ENCODE measurements at places on chromosomes 5 and 9.

DNA sequence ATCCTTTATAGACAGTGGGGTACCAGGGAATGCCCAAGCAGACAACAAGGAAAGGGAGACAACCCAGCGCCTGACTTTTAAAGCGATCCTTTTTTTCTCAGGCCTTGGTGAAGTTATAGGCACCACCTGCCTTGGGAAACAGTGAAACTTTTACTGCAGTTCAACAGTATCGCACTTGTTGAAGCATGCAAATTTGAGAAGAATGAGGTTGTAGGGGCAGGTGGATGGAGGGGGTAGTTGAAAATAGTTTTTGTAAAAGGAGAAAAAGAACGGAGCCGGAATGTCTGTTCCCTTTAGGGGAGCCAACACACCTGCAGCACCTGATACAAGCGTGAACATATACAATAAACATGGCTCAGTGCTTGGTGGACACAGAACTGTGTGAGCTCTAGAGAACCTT lies 190.2 kb upstream of the NR3C1 start:
- DNase-seq: no peak

- peak; percentile 63 for DNase-seq
Observed at GRCh38 chr5:64074533-64074932, 91.1 kb upstream of the RNF180 start.

DNA sequence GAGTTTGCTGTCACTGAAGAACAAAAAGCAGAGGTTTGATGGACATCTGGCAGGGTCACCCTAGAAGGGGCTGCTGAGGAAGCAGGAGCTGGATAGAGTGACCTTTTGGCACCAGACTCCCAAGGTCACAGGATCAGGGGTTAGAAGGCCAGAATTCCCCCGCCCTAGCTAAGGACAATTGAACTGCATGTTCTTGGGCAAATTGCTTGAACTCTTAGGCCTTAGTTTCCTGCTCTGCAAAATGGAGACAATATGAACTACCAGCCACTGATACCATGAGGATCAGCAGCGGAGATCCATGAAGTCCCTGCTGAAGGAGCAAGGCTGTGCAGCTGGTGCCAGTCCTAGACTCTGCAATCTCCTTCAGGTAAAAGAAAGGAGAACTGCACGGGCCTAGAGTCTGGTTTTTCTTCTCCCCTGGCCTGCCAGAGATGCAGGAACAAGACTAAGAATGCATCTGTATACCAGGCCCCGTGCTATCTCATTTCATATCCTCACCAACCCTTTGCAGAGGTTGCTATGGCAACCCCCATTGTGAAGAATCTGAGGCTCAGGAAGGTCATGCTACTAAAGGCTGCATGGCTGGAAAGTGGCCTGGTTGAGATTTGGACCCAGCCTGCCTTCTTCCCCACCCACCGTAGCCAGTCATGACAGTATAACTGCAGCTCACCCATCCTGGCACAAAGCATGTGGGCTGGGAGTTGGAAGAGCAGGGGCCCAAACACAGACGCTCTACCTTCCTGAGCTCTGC lies 33.7 kb downstream of the CAMK2A start:
- DNase-seq: no peak

- no peak for DNase-seq
Observed at GRCh38 chr5:125657936-125658335, 765.3 kb upstream of the GRAMD2B start.

GRCh38 chr9:14173713-14174112 lies 140.2 kb downstream of the NFIB start:
- no peak for DNase-seq

GRCh38 chr9:89048616-89049015 lies 57.3 kb downstream of the S1PR3 start:
- DNase-seq: no peak

DNA sequence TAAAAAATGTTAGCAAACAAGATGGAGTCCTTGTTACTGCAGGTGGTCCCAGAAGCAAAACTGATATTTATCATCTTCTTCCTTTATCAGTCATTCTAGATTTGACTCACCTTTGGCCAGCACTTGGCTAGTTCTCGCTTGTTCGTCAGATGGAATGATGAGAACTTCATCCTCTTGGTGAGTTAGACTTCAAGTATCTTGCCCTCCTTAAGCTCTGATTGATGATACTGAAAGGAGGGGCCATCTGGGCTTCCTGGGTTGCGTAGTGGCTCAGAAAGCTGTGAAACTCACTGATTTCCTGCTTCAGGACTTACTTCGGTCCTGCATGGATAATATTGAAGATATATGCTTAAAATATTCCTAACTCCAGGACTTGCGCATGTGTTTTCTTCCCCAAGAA lies 1248.2 kb upstream of the CDH9 start:
- DNase-seq: no peak

DNA sequence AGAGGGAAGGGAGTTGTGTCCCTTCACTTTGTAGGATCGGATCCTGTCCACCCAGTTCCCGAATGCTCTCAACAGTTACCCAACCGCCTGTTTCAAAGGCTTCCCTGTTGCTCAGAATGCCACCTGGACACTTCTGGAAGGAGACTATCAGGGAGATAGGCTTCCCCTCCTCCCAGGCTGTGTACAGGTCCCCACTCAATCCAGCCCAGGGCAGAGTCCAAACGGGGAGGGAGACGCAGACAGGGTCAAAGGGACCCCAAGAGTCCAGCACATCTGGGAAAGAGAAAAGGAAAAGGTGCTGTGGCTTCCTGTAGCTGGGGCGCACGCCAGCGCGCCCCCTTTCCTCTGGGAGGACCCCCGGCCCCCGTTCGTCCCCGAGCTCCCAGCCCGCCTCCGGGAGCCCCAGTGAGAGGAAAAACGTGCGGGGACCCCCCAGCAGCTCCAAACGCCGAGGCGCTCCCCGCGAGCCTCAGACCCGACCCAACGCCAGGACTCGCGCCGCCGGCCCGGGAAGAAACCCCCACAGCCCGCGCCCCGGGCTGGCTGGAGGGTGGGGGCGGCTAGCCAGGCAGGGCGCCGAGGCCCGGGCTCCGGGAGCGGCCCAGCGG lies 640 bp downstream of the SURF4 start:
- peak; percentile 71 for DNase-seq

DNA sequence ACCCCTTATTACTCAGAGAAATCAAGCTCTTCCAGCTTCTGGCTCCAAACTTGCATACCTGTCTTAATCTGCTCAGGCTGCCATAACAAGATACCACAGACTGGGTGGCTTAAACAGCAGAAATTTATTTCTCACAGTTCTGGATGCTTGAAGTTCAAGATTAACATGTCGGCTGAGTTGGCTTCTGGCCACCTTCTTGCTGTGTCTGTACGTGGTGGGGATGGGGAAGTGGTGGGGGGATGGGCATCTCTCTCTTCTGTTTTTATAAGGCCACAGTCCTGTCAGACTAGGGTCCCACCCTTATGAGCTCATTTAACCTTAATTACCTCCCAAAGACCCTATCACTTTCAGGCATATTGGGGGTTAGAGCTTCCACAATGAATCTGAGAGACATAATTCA lies 140.5 kb downstream of the SV2C start:
- DNase-seq: no peak

- peak; percentile 69 for DNase-seq
Observed at GRCh38 chr5:180618829-180619562, 27.7 kb upstream of the SCGB3A1 start.

DNA sequence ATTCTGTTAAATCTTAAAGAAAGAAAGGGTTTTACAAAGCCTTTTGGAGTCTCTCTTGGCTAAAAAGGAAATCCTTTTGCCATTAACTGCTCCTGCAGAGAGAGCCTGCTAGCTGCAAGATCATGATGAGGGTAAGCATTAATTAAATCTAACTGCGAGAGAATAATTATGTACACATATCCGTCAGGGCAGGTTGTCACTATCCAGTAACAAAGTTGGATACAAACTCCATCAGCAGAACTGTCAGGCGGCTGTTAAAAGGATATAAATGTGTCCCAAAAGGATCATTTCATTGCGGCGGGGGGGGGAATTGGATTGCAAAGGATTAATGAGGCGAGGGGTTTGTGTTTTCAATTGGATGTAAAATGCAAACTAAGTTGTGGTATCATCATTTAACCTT lies 289.3 kb downstream of the ASTN2 start:
- no peak for DNase-seq

DNA sequence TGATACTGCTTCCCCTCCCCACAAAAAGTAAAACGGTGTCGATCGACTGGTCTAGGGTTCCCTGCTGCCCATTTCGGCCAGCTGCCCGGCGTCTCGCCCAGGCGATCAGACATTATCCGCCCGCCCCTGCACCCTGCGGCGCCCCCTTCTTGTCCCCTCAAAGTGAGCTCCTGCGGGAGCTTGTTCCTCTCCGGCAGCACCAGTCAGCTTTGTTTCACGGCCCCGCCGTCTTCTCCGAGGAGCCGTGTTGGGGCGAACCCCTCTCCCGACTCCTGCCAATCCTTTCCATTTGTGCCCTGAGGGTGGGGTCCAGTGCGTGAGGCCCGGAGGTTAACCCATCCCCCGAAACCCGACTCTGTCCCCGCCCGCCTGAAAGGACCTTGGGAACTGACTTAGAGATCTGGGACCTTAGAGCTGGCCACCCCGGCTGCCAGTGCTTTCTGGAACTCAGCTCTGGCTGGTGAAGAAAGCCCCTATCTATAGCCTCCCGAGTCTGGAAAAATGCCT lies 518 bp downstream of the UBE2B start:
- DNase-seq: peak; percentile 76

DNA sequence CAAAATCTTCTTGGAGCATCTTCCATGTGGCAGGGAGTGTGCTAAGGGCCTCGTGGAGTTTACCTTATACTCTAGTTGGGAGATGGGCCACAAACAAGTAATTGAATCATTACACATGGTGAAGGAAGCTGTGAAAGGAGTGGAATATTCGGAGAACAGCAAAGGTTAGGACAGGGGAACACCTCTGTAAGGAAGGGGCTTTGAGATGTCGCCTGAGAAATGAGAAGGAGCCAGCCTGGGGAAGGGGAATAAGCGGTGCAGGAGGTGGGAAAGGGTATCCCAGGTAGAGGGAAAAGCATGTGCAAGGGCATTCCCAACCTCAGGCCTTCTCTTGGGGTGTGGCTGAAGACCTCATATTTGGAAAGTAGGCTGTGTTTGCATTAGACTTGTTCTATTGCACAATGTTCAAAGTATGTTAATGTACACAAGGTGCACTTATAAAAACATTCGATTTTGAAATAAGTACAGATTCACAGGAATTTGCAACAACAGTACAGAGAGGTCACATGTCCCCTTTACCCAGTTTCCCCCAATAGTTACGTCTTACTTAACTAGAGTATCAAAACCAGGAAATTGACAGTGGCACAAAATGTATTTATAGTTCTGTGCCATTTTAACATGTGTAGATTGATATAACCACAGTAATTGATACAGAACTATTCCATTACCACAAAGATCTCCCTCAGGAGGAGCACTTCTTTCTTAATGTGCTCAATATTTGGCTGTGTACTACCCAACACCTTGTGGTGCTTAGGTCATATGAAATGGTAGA lies 2.4 kb upstream of the STOM start:
- DNase-seq: peak; percentile 88

GRCh38 chr5:42490831-42491230 lies 67.6 kb downstream of the GHR start:
- DNase-seq: no peak

DNA sequence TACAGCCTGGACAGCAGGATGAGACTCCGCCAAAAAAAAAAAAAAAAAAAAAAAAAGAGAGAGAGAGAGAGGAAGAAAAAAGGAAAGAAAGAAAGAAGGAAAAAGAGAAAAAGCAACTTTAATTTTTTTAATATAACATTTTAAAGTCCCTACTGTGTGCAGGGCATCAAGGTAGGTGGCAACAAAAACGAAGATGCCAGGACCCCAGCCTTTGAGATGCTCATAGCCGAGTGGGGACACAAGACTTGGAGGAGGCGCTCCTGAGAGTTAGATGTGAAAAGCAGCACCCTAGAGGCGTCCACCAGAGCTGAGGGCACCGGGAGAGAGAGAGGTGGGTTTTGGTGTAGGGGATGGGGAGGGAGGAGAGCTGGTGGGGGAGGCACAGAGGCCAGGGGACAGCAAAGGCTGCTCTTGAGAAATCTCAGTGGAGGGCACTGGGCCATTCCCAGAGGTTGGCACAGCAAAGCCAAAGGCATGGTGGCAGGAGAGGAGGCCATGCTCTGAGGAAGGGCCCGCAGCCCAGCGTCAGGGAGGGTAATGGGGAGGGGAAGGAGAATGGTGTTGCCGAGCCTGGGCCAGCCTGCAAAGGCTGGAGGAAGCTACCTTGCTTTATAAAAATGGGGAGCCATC lies 135.6 kb downstream of the C9orf50 start:
- no peak for DNase-seq

DNA sequence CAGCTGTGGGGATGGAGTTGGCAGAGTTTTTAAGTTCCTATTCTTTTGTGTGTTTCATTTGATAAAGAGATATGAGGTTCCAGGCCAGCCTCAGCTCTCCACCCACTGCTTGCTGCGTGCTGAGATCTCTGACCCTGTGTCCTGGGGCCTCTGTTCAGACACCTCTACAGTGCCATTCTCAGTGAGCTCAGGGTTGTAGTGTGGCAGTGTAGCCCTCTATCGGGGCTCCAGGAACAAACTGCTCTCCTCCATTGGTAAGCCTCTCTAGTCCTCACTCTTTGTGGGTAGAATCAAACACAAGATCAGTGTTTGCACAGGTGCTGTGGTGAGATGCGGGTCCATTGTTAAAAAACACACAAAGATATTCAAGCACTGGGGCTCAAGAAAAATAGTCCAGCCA lies 386.6 kb upstream of the RPS23 start:
- DNase-seq: no peak

- DNase-seq: peak; percentile 45
Observed at GRCh38 chr9:99513441-99514112, 291.5 kb downstream of the SEC61B start.

DNA sequence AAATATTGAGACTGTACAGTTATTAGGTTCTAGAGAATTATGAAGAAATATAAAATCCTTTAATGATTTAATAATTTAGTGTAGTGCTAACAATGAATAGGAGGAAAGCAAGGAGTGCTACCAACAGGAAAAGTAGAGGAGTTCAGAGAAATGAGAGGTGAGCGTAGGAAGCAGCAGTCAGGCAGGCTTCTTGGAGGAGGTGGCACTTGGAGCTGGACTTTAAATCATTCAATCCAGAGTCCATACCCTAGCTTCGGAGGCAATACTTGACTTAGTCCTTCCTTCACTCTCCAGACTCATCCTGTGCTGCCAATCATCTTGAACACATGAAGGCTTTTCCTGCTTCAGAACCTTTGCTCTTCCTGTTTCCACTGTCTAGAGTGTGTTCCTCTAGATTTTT lies 254.3 kb downstream of the GRIA1 start:
- DNase-seq: no peak

- DNase-seq: no peak
Observed at GRCh38 chr5:93570294-93571113, 10.5 kb downstream of the NR2F1-AS1 start.

All from adipocyte (in vitro differentiated cells).